ENCODE measurements at places on chromosomes 4 and X.
A peak's percentile ranks its signal among the peaks of the same experiment; 100 is the strongest.

DNA sequence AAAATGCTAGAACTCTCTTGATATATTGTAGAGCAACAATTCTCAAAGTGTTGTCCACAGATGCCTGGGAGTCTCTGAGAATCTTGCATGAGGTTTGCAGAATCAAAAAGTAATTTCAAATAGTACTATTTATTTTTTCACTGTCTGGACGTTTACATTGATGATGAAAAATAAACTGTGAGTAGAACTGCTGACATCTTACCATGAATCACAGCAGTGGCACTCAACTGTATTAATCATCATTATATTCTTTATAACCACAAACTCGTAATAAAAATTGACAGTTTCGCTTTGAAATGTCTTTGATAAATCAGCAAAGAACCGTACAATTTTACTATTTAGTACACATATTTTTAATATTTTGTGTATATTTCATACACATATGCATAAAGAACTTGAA, 94.5 kb downstream of the NAF1 start:
- DNase-seq, result no peak

GRCh38 chrX:13452283-13452682, 117.1 kb upstream of the EGFL6 start:
- DNase-seq, result no peak

DNA sequence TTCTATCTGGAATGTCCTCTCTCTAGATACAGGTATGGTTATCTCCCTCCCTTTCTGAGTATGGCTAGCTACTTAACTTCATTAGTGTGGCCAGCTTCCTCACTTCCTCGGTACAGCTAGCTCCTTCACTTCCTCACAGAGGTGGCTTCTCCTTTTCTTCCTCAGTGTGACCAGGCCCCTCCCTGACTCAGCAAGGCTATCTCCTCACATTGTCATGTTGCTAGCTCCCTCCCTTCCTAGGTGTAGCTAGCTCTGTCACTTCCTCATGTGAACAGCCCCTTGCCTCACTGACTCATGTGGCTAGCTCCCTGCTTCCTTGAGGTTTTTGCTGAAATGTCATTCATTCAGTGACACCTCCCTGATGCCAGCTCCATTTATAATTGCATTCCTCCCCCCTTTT, 67.3 kb upstream of the DDIT4L start:
- DNase-seq, result no peak

DNA sequence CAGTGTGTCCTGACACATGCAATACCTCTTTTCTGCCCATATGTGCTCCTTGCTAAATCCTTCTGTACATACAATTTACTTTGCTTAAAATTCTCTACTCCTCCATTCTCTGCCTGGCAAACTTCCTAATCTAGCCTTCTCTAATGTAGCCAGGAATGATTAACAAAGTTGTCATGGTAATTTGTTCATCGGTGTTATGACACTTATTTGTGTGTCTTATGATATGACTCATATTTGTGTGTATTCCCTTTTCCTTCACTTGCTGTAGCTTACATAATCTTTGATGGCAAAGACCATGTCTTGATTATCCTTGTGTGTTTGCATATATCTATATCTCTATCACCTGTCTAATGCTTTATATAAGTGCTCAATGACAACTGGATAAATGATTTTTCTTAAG, 133.3 kb downstream of the COL25A1 start:
- DNase-seq, result no peak

- DNase-seq, result peak; percentile 20
These were observed 156.6 kb upstream of the FTHL17 start for GRCh38 chrX:31228415-31228832.

- DNase-seq, result no peak
These were observed 24.8 kb upstream of the AFAP1 start for GRCh38 chr4:7964459-7964858.

- DNase-seq, result no peak
These were observed 329.2 kb upstream of the EPHA5 start for GRCh38 chr4:65999518-65999871.

GRCh38 chrX:111354496-111354895, 57.5 kb downstream of the DCX start:
- DNase-seq, result no peak

Measured in left cardiac atrium (tissue), 4 donors.